Colonic mucosa (tissue), 4 donors: ENCODE measurements at places on chromosomes 1 and 21. TPM values are rescaled to one million over a fixed set of nuclear protein-coding genes. Genes with fewer than 3 reads are reported as not detected.

The TEDDM1 gene
- total RNA-seq, result not detected

The IL12RB2 gene
- total RNA-seq, result 0.62 TPM

The ST6GALNAC5 gene
- total RNA-seq, result 2.1 TPM

The LRRC38 gene
- not detected for total RNA-seq

The OR2T33 gene
- not detected for total RNA-seq

The ST6GALNAC3 gene
- total RNA-seq, result 2.5 TPM

The CR1 gene
- total RNA-seq, result 3.5 TPM

The HCN3 gene
- 12.4 TPM for total RNA-seq

The KMO gene
- total RNA-seq, result not detected

The ERMAP gene
- total RNA-seq, result 9.0 TPM

The CLIC6 gene
- 12.8 TPM for total RNA-seq

The CYYR1 gene
- total RNA-seq, result 1.6 TPM

The NFYC gene
- 62.2 TPM for total RNA-seq

The FCAMR gene
- total RNA-seq, result 0.56 TPM

The NSL1 gene
- total RNA-seq, result 33.9 TPM

The TMEM59 gene
- 470 TPM for total RNA-seq

The HRNR gene
- not detected for total RNA-seq

The PLOD1 gene
- 72.5 TPM for total RNA-seq

The ARF1 gene
- 586 TPM for total RNA-seq
